ENCODE measurements at places on chromosomes 16 and 17.

- no peak for DNase-seq
These were observed 54.8 kb upstream of the BCAR1 start for GRCh38 chr16:75306099-75306762.

- no peak for DNase-seq
These were observed 4.4 kb upstream of the MED9 start for GRCh38 chr17:17472333-17472920.

DNA sequence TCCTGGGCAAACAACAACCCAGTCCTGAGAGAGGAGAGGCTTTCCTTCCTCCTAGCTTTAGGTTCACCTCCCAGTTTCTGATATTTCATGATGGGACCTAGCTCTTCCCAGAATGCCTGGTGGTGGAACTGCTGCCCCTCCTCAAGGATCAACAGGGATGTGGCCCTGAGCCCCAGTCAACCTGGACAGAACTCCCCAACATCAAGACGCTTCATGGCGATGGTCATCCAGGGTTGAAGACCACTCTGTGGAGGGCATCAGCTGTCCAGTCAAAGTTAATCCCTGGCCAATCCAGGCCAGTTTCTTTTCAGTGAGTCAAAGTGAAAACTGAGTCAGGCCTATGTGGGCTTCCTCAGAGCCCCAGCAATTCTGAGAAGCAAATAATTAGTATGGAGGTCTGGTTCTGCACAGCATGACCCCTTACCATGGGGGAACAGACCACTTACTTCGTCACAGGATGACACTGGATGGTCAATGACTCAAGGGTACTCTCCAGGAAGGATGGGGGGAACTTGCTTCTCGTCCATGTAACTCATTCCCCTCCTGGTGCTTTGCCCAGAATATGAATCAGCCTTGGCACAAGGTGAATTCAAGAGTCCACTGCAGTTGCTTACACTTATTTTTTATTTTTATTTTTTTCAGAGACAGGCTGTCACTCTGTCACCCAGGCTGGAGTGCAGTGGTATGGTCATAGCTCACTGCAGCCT, 14.7 kb upstream of the XYLT2 start:
- peak; percentile 36 for DNase-seq

DNA sequence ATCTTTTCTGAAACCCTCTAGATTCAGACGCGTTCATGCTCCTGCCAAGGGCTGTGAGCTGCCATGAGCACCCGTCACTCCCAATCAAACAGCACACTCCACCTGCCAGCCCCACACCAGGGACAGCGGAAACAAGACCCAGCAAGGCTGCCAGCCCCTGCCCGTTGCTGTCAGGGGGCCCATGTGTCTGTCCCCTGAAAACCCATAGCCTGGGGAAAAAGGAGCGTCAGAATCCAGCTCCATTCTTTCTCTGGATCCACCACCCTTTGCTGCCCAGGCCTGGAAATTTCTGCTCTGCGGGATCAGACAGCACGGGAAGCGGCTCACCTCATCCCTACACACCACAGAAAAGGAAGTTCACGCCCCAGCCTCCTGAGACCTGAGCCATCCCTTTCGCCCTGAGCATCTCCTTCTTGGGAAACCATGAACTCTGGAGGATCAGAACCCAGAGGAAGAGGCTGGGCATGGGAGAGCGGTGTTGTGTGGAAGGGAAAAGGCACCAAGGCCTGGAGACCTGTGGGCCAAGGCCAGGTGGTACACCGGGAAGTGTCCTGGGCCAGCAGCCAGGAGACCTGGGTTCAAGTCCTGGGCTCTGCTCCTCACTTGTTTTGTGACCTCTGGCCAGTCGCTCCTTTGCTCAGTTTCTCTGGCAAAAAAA, 51.5 kb upstream of the RCVRN start:
- DNase-seq, result no peak

DNA sequence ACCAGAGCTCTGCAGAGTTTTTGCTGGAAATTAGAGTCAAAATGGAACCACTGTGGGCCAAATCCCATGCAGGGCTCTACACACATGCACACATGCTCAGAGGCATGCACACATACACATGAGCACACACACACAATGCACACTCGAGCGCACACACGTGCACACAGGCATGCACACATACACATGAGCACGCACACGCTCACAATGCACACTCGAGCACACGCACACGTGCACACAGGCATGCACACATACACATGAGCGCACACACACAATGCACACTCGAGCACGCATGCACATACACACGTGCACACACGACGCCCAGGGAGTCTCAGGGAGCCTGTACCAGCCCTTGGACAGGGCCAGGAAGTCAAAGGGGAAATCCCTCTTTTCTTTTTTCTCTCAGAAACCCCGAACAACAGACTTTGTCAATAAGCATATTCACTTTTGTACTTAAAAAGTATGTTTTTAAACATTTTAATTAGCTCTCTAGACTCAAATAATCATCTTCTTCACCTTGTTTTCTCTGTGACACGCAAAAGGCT, 8.5 kb upstream of the METRNL start:
- no peak for DNase-seq

DNA sequence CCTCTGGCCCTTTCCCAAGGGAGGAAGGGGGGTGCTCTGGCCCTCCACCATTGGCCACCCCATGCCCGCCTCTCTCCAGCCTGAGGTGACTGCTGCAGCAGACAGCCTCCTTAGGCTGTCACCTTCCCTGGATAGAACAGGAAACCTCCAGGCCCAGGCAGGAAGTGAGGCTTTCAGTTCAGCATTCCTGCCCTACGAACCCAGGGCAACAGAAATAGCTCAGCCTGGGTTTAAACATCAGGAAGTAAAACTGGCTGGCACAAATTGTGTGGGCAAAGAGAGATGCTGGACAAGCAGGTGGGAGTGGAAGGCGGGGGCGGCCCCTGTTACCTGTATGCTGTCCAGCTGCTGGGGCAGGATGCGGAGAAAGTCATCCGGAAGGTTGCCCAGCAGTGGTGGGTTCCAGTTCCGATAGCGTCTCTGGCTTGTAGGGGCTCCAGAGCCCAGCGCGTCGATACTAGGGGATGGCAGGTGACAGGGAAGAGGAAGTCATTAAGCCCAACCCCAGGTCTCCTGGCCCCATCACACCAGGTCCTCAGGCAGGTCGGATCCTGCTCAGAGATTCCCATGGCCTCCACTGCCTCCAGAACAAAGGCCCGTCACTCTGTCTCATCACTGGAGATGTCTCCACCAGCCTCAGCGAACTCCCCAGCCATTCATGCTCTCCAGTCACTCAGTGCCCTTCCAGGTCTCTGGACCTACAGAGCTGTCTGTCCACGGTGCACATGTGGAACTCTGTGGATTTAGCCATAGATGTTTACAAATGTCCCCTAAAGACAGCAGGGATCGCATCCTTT, 23.6 kb upstream of the MRPS23 start:
- no peak for DNase-seq

DNA sequence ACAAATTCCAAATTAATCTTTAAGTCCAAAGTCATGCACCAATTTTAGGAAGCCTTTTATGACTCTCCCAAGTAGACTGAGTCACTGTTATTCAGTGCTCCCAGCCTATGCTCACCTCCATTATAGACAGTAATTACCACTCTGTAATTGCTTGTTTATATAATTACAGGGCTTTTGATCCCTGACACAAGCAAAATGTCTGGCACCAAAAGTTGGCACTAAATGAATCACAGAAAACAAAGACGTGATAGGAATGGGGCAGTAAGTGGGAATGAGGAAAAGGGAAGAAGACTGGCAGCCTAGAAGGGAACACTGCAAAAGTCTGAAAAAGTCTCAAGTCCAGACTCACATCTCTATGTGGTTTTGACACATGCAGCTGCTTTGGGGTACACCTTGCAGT, 94.1 kb downstream of the SLC39A11 start:
- no peak for DNase-seq

DNA sequence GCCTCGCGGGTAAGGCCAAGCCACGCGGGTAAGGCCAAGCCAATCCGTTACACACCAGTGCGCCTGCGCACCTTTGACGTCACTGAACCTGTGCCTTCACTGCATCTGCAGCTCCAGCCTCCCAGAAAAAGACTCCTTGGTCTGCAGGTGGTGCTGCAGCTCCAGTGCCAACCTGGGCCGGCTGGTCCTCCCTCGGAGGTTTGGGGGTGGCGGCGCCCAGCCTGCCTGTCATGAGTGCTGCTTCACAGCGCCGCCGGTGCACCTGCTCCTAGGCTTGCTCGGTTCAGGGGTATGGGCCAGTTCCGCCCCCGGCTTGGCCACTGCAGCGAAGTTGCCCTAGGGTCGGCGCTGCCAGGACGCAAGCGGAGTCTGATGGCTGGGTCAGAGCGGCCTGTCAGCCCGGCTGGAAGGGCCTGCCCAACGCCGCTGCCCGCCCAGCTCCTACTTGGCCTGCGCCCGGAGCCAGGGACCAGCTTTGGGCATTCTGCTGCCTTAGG, 146.6 kb downstream of the USP22 start:
- DNase-seq, result peak; percentile 6

GRCh38 chr16:68607443-68607842, 37.7 kb upstream of the CDH3 start:
- DNase-seq, result no peak

DNA sequence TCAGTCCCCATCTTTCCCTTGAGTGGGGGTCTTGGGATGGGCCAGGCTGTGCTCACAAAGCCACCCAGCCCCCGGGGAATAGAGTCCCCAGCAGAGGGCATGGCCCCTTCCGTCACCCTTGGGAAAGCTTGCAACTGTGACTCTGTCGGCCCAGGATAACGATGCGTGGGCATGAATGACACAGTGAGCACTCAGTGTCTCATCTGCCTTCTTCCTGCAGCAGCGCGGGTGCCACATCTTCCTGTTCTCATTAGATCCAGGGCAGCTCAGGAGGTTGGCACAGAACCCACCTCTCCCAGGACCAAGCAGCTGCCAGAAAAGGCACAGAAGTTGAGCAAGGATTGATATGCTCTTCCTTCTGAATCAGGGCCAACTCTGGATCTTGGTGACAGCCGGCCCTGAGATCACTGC, 84.7 kb downstream of the MRC2 start:
- DNase-seq, result no peak

GRCh38 chr17:6346986-6347385, 87.9 kb downstream of the AIPL1 start:
- DNase-seq, result no peak

DNA sequence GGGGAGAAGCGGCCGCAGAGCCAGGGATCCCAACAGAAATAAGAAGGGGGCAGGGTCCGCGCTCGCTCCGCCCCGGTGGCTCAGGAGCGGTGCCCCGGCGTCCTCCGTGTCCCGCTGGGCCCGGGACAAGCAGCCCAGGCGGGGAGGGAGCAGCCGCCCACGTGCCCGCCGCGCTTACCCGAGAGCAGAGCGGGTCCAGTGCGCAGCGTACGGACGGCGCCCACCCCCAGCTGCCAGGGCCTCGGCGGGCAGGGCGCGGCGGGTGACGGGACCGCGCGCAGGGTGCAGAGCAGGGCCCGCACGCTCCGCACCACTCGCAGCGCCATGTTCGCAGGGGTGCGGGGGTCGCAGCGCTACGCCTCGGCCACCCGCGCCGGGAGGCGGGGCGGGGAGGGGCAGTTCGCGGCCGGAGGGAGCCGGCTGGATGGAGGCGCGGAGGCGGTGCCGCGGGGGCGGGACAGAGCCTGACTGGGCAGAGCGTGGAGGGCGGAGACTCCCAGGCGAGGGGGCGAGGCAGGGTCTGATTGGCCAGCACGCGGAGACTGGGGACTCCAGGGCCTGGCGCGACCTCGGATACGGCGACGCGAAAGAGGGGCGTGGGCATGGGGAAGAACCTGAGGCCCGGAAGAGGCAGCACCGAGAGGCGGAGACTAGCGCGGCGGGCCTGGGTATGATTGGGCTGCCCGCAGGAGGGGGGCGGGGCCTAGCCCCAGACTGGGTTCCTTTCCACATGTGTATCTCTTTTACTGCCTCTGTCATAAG, at the start of gene GCSH:
Gene GCSH, minus strand, starts transcription at position 443 of the 762 bp plus-strand sequence. Its CDS starts 117 bp downstream, at position 326.
- peak; percentile 99 for DNase-seq

DNA sequence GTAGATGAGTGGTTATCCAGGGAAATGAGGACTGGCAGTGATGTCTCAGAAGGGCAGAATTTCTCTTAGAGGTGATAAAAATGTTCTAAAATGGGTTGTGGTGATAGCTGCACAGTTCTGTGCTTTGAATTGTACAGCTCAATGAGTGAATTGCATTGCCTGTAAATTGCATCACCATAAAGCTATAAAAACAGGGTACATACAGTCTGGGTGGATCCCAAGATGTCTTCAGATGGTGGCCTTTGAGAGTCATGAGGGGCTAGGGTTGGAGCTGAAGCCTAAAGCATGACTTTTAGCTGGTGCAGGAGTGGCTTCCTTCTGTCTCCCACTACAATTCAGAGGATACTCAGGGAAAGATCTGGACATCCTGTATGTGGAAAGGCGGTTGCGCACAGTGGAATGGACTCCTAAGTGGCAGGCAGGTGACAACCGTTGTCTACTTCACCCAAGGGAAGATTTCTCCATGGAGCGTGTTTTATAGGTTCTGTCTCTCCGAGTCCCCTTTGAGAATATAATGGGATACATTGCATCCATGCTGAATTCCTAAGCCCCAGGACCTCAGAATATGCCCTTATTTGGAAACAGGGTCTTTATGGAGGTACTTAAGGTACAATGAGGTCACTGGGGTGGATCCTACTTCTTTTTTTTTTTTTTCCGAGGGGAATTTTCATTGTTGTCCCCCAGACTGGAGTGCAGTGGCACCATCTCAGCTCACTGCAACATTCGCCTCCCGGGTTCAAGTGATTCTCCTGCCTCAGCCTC, 1.6 kb upstream of the IL32 start:
- DNase-seq, result no peak

DNA sequence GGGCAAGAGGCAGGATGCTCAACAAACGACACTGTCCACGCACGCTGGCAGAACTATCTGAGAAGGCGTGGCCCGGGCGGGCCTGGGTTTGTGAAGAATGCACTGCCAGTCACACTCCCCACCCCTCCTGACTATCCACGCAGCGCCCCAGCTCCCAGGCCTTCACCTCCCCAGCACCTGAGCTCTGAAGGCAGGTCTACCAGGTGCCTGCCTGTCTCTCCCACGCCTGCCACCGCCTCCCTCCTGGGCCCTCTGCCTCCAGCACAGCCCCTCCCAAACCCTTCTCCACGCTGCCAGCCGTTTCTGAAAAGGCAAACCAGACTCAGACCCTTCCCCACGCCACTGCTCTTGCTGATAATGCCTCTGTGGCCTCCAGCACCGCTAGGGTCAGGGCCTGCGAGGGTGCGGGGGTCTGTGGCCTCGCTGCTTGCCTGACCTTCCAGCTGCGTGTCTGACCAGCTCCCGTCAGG, 11.6 kb downstream of the MYBBP1A start:
- DNase-seq, result no peak

Measured in GM12865 (cell line).